Upper lobe of left lung (tissue), 6 donors: ENCODE measurements at places on chromosomes 3 and 15. TPM values are rescaled to one million over a fixed set of nuclear protein-coding genes. Genes with fewer than 3 reads are reported as not detected.

- no peak for DNase-seq
Observed at GRCh38 chr15:78390826-78391225, 47.2 kb upstream of the IREB2 start.

DNA sequence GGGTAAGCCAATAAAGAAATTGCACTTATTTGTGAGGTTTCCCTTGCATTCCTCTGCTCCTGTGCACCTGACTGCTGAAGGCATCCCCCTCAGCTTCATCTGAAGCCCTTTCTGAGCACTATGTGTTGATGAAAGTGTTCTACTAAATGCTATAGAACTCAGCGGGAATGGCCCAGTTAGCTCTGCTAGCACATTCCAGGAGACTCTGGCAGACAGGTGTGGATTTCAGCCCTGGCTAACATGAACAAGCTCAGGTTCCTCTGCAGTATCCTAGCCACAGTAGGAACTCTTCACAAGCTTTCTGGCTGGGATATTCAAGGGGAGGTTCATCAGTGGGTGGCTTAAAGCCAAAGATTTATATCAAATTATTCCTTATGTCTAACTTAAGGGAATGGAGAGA, 265.5 kb downstream of the RORA start:
- DNase-seq = no peak

DNA sequence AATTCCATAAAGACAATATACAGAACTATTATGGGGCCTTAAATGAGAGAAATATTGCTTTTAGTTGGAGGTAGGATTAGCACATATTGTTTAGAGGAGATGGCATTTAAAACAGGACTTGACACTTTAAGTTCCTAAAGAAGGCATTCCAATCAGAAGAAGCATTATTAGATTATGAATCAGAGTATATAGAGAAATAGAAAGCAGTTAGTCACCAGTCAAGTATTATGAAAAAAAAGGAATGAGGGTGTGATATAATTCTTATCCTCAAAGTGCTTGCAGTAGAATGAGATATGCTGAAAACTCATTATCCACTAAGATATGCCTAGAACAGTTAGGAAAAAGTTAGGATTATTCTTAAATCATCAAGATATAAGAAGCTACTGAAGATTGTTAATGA, 456.2 kb downstream of the ZNF385D start:
- no peak for DNase-seq

DNA sequence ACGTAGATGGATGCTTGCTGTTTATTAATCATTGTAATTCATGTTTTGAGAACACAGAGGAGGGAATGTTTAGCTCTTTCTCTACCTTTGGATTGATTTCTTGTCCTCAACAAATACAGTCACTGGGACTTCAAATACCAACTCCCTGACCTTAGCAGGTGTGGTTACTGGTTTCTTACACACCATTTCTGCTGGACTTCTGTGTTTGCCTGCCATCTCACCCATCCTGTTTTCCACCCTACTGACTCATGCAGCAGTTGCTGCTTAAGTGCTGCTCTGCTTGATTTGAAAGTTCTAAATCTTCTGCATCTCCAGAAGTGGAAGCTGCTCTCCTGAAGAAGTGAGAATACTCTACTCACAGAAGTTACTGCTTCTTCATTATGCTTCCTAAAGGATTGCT, 170.3 kb downstream of the ZPLD1 start:
- no peak for DNase-seq

GRCh38 chr15:69757186-69757585, 304.6 kb downstream of the RPLP1 start:
- no peak for DNase-seq

DNA sequence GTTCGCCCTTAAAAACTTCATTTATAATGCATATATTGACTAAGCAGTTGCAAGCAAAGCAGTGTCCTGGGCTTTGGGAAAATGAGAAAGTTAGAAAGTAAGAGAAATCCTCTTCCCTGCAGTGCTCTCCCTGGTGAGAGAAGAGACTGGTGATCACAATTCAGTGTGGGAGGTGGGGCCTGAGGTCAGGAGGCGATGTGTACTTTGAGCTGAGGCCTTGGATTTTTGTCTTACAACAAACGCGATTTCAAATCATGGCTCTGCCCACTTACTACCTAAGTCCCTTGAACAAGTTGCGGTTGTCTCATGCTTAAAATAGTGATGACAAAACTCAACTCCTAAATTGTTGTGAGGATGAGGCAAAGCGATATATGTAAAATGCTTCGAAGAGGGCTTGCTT, 316.3 kb upstream of the NECTIN3 start:
- no peak for DNase-seq

DNA sequence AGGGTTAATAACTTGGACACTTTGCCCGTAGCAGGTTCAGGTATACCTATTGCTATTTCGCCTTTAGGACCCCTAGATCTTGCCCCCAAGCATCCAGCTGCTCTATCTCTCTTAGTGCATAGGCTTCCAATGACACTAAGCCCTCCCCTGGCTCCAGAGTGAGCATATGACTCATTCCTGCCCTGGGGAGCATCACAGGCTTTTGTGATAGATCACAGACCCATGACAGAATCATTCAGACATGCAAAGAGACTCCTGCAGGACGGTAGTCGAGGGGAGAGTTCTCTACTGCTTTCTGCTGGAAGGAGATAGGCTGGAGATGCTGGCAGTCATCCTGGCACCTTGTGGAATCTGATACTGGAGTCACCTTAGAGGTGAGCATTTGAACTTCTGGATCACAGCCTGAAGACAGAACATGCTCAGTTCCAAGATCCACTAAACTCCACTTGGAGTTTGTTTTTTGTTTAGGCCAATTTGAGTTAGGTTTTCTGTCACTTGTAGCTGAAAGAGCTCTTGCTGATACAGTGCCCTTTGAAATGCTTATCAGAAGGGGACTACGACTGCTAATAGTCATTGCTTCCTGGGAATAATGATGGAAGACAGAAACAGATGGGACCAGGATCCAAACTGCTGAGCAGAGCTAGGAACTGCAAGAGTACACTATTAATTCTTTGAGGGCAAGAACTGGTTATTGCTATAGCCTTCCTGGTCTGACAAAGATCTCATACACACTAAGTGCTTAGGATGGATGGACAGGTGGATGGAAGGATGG, 11.0 kb downstream of the LYSMD2 start:
- no peak for DNase-seq

DNA sequence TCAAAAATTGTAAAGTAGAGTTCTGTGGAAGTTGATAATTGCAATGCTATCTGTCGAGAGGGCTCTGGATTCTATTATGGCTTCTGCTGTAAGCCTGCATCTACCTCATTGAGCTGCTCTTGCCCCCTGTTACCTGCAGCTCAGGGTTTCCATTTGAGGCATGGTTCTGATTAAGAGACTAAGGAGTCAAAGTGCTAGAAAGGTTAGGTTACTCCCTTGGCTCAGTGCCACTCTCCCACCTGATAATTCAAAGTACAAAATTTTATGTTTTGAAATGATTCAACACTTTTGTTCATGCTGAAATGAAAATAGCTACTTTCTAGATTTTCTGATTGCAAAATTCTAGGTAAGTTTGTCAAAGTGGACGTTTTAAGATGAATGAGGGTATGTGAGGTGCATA, 220.5 kb upstream of the SATB1 start:
- no peak for DNase-seq

GRCh38 chr15:93486407-93487117, 397.6 kb upstream of the RGMA start:
- no peak for DNase-seq

- DNase-seq = no peak
Observed at GRCh38 chr3:179829401-179829800, 176.6 kb downstream of the USP13 start.

DNA sequence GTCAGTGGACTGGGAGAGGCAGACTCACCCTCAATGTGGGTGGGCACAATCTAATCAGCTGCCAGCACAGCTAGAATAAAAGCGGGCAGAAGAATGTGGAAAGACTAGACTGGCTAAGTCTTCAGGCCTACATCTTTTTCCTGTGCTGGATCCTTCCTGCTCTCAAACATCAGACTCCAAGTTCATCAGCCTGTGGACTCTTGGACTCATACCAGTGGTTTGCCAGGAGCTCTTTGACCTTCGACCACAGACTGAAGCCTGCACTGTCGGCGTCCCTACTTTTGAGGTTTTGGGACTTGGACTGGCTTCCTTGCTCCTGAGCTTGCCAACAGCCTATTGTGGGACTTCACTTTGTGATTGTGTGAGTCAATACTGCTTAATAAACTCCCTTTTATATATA, 68.0 kb downstream of the CNTN3 start:
- DNase-seq = no peak

- DNase-seq = no peak
Observed at GRCh38 chr3:41920406-41920965, 41.4 kb downstream of the ULK4 start.

- DNase-seq = no peak
Observed at GRCh38 chr15:42974202-42974862, 53.8 kb upstream of the TTBK2 start.

GRCh38 chr3:14016900-14017475, 107.7 kb downstream of the CHCHD4 start:
- no peak for DNase-seq

- peak; percentile 86 for DNase-seq
Observed at GRCh38 chr3:186930143-186930640, at the start of gene ST6GAL1. TSS of gene ST6GAL1 (plus strand) at chr3:186930526. CDS start at chr3:187042704, 112,178 bp downstream.

DNA sequence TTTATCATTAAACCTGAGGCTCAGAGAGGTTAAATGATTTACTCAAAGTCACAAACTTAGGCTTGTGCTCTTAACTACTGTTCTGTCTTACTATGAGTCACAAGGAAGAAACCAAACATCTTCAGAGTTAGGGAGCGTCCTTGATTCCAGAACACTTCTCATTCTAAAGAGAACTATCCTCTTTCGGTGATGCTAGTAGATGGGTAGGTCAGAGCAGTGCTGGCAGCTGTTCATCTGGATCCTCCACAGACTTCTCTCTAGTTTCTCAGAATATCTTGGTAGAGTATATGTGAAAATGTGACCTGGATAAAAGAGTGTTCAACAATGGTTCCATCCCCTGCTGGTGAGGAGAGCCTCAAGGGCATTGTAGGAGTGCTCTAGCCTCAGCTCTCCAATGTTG, 3.3 kb downstream of the ARL6IP5 start:
- no peak for DNase-seq

GRCh38 chr3:50405249-50405648, 45.9 kb upstream of the TMEM115 start:
- no peak for DNase-seq

- no peak for DNase-seq
Observed at GRCh38 chr15:86236356-86237110, 156.9 kb downstream of the AGBL1 start.

- DNase-seq = peak; percentile 61
Observed at GRCh38 chr15:31197497-31198414, 96.2 kb upstream of the TRPM1 start.

GRCh38 chr3:177144922-177145321, 52.4 kb downstream of the TBL1XR1 start:
- no peak for DNase-seq

GRCh38 chr3:12886106-12886679, 44.8 kb upstream of the RPL32 start:
- no peak for DNase-seq

DNA sequence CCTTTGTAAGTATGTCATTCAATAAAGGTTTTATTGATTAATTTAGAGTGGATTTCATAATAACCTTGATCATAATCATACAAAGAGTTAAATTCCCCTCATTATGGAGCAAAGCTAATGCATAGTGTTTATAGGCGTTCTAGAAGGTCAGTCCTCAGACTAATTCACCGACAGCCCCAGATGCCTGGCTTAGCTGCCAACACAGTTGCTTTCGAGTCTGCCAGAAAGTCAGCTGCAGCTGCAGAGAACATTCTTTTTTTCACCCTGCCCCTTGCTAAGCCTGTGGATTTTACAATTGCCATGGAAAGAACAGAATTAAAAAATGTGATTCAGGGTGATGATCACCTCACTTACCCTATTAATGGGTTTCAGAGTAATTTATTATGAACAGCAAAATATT, 21.2 kb downstream of the CADM2 start:
- no peak for DNase-seq

DNA sequence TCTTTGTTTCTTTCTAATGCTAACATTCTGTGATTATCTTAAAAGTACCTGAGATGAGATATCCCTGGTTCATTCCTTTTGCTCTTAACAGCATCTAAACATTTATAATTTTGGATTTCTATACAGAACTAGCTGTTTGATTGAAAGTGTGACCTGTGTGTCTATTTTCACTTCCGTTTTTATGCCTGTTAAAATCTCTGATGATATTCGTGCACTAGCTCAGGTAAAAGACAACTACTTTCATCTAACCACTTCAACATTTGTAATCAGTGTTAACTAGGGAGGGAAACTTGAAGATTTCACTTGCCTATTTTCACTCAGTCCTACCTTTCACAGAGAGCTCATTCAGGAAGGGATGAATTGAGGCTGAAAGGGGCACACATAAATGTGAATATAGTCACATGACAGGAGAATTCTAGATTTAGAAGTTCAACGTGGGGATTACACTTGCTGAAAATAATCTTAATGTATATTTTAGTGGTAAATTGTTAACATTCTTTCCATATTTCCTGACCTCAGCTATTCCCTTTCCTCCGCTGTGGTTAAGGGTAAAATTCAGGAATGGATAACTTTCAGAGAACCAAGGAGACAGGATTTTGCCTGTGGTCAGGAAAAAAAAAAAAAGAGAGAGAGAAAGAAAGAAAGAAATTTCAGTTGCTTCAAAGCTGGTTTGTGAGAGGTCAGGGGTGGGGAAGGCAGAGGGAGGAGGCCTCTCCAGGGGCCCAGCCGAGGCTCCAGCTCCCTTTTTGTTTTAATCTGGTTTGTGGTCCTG, 159.8 kb upstream of the TSC22D2 start:
- DNase-seq = no peak

DNA sequence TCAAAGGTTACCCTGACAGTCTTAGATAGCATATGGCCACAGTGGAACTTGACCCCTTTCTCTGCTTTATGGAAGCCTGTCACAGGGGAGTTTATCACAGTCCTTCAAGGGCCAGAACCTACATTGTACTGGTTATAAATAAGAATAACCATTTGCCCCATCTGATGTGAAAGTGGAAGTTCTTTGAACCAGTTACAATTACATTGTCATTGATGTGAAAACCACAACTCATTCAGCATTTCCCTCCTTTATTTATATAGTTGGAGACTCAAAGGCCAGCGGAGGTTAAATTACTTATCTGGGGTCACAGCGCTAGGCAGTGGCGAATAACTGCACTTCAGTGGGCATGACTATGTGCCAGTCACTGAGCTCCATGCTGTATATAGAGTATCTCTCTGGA, 60.5 kb upstream of the TBC1D5 start:
- DNase-seq = no peak

GRCh38 chr3:171833789-171834460, 9.2 kb upstream of the TMEM212 start:
- DNase-seq = no peak

DNA sequence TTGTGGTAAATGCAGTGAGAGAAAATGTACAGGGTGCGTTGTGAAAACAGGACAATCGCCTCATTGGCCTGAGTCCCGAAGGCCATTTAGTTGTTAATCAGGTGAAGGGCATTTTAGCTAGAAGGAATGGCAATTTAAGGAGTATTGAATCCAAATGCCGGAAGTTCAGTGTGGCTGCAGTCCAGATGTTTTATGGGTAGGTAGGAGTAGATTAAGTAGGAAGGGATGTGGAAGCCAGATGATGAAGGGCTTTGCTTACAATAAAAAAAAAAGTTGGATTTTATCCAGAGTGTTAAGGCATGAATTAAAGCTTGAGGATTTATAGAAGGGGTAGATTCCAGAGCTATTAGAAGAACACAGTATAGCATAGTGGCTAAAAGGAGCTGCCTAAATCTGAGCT, 572.7 kb downstream of the NLGN1 start:
- DNase-seq = no peak

The KLHL40 gene
- not detected for total RNA-seq

The CADM2 gene
- 1.1 TPM for total RNA-seq

The MESP1 gene
- total RNA-seq = 1.3 TPM

The BBS4 gene
- 34.4 TPM for total RNA-seq

The HDC gene
- total RNA-seq = 2.1 TPM

The RTP4 gene
- total RNA-seq = 3.4 TPM

The TJP1 gene
- 95.1 TPM for total RNA-seq

The MYL3 gene
- total RNA-seq = 6.3 TPM
